Activated effector memory CD4-positive, alpha-beta T cell treated with anti-CD3 and anti-CD28 coated beads, Interleukin-2, amount 50 U/mL, for 16 hours (primary cell): ENCODE measurements at places on chromosomes 12 and 14.

DNA sequence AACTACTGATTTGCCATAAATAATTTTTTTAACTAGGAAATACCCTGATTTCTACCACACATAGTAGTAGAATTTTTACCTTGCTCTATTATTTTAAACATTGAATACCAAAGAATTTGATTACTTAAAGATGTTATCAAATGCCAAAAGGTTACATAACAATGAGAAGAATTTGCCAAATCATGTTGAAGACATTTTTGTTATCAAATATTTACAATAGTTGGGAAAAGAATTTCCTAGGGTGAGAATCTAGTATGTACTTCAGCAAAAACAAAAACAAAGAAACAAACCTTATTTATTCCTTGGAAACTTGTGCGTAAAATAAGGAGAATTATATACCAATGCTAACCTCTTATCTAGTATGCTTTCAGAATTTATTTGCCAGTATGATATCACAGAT is 107.2 kb downstream of the SCAF11 start:
- DNase-seq, result no peak

DNA sequence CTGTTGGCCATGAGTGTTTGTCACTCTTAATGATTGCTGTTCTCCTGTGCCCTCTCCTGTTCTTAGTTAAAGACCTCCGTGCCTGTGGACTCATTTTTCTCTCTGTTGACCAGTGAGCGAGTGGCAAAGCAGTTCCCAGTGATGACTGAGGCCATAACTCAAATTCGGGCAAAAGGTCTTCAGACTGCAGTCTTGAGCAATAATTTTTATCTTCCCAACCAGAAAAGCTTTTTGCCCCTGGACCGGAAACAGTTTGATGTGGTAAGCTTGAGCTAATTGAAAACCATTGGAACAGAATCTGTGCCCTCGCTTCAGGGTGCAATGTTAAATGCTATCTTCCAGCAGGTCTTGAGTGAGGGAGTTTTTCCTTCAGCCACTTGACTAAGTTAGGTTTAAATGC is 19.8 kb downstream of the ACAD10 start:
- no peak for DNase-seq

DNA sequence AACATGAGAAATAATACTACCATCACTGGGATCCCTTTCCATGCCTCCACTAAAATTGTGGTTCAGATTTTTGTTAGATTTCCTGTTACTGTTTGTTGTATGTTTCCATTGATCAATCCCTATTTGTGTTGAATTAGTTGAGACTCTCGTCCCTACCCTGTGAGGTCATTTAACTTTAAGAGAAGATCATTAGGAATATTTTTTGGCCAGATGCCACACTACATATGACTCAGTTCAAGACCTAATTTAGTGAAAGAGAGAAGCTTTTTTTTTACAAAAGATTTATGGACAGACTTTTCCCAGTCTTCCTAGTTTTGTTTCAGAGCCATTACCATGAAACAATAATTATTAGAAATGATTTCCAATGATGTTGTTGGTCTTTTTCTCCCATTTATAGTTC is 35.5 kb downstream of the CPSF6 start:
- DNase-seq, result no peak

GRCh38 chr14:89629383-89629782 is 212.3 kb upstream of the FOXN3 start:
- no peak for DNase-seq

GRCh38 chr12:49358483-49359141 is 8.7 kb upstream of the SPATS2 start:
- DNase-seq, result peak; percentile 73

DNA sequence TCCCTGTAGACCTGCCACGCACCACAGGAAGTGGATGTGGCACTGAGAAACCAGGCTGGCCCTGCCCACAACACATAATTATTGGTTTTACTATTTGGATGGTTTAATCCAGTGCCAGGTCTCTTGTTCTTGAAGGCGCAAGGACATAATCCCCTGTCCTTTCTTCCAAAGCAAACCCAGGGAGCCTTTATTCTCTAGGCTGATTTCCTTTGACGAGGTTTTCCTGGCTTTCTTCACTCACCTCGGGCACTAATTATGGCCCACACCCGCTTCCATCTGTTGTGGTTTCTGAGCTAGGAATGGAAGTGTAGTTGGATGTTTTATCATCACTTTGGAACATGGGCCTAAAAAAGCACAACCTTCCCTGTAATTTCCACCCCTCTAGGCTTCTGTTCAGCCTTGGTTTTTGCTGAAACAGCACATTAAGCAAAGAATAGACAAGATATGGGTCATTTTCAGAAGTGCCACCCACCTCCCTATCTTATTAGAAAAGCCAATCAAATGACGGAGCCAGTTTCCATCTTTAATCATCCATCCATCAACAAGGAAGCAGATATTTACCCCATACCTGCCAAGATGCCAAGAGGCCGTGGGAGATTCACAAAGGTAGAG is 73.9 kb downstream of the PPP1R36 start:
- DNase-seq, result no peak

DNA sequence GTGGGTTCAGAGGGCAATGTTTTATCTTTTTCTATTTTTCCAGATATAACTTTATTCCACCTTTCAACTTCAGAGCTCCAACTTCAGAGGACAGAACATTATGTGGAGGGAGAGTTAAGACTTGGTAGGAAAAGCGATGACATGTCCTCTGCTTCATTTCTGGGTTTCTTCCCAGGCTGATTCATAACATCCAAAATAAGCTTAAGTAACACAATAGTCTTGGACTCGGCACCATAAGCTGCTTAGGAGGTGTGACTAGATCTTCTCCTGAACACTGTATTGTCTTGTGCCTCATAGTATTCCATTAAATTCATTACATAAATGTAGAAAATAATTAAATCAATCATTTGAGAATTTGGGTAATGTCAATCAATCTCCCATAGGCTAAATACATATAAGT is 95.5 kb upstream of the PDE3A start:
- no peak for DNase-seq

GRCh38 chr12:128455851-128456250 is 188.9 kb downstream of the TMEM132C start:
- DNase-seq, result no peak

DNA sequence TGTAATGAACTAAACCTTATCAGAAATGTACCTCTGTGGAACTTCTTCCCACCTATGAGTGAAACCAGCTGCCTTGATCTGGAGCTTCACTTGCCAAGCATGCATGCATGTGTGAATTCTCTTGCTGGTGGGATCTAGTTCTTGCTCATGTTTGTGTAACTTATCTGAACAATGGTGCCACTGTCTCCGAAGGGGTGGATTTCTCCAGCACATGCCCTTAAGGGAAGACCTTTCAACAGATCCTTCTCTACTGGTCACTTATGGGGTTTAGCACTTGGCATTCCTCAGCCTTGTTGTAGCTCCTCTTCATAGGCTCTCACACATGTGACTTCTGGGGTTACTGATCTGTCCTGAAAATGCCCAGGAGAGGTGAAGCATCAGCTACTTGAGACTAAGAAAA is 25.0 kb downstream of the SMOC1 start:
- DNase-seq, result no peak
